ENCODE measurements at places on chromosomes 3 and 15.

GRCh38 chr15:88388686-88389085, 78.5 kb downstream of the MRPL46 start:
- DNase-seq = no peak

DNA sequence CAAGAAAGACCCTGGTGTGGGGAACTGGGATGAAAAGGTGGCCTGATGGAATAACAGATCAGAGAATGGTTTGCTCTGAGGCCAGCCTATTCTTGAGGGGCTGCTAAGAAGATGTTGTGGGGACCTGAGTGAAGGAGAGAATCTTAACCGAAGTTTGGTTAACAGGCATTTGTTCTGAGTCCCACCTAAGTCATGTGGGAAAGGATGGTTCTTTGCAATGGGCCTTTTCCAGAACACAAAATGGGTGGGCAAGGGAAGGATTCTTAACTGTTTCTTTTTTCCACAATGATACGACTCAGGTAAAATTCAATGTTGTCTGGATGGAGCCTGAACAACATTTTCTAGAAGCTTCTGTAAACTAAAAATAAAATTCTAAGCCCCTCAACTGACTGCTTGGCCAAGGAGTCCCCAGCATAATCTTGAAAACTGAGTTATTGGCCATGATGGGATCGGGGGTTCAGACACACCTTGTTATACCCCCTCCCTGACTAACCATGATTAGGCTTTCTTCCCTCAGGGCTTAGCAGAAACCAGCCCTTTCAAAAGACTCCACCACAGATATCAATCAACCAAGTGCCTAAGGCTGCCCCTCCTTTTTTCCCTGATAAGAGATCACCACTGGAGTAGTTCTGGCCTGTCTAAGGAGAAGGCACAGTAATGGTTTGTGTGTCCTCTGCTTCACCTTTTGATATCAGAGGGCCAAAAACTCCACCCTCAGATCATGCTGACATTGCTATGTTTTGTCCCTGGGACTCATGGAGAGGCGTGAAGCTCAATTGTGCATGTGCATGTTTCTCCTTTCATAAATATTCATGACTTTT, 30.1 kb downstream of the SCN11A start:
- no peak for DNase-seq

GRCh38 chr3:42526616-42527367, 24.3 kb downstream of the VIPR1 start:
- DNase-seq = no peak

DNA sequence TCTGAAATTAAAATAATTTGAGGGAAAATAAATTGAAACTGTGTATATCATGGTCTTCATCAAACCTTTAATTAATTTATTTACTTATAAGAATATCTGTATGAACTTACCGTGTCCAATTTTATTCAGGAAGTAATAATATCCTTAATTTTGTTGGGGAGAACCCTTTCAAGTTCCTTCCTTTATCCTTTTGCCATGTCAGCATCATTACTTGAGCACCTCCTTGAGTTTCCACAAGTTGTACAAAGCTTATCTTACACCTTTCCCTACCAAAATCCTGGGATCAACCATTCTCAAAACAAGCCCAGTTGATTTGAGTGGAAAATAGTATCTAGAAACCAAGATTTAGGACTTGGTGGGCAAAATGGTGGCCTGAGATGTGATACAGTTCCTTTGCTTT, 37.3 kb downstream of the PLSCR2 start:
- DNase-seq = no peak

DNA sequence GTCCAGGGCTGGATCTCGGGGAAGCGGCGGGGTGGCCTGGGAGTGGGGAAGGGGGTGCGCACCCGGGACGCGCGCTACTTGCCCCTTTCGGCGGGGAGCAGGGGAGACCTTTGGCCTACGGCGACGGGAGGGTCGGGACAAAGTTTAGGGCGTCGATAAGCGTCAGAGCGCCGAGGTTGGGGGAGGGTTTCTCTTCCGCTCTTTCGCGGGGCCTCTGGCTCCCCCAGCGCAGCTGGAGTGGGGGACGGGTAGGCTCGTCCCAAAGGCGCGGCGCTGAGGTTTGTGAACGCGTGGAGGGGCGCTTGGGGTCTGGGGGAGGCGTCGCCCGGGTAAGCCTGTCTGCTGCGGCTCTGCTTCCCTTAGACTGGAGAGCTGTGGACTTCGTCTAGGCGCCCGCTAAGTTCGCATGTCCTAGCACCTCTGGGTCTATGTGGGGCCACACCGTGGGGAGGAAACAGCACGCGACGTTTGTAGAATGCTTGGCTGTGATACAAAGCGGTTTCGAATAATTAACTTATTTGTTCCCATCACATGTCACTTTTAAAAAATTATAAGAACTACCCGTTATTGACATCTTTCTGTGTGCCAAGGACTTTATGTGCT, 527 bp downstream of the B2M start:
- DNase-seq = peak; percentile 24

- no peak for DNase-seq
These were observed 628.4 kb upstream of the ALCAM start for GRCh38 chr3:104738271-104738670.

DNA sequence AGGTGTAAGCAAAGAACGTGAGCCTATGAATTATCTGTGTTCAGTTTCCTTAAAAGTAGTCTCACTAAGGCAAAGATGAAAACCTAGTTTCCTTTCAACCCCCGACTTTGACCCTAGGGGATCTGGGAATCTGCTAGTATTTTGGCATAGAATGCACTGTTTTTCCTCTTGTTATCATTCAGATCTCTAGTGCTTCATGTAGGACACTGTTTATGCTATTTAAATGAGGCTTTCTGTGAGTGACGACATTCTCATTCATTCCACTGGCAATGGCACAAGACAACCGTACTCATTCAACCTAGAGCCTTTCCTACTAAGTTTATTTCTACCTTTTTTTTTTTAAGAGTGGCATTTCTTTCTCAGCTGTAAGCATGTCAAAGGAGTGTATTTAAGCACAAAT, 67.0 kb downstream of the CHAC1 start:
- DNase-seq = no peak

DNA sequence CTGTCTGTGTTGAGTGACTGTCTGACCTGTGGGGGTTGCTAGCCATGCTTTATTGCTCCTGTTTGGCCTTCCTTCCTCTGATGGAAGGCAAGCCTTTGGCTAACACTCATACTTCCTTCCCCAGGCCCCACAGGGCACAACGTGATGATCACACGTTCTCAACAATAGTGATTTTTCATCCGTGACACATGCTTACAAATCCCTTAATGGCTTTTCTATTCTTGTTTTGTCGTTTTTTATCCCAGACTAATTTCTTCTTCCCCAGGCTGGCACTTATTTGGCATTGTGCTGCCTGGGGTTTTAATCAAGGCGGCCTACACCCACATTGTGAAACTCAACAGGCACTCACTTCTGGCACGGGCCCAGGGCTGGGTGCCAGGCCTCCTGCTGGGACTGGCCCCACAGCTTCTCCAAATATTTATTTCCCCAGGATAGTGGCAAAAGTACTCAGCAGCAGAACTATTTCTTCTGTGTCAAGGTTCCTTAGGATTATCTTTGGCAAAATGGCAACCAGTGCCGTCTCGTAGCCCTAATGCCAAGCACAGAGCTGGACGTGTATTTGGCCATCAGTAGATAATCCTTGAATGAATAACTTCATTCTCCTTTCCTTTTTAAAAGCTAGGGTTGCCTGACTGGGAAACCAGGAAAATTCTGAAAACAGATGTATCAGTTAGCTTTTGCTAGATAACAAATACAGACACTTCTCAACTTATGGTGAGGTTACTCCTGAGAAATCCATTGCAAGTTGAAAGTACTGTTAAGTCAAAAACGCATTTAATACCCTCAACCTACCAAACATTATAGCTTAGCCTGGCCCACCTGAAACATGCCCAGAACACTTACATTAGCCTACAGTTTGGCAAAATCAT, 30.6 kb downstream of the CMTM7 start:
- DNase-seq = peak; percentile 75

DNA sequence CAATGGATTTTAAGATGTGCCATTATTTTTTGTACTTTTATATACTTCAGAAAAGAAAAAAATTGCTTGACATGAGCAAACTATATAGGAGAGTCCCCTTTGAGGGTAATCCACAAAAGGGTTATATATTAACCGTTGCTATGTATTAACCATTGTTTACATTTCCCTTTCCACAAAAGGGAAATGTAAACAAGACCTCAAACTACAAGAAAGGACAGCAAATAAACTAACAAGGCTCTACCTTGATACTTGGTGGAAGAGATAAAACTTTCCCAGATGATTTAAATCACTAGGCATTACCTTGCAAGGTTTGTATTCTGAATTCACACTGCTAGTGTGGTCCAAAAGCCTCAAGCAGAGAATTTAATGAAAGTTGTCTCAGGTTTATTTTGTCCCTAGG, 616.3 kb upstream of the BCHE start:
- DNase-seq = peak; percentile 5

GRCh38 chr3:176663387-176663786, 533.9 kb downstream of the TBL1XR1 start:
- peak; percentile 43 for DNase-seq

DNA sequence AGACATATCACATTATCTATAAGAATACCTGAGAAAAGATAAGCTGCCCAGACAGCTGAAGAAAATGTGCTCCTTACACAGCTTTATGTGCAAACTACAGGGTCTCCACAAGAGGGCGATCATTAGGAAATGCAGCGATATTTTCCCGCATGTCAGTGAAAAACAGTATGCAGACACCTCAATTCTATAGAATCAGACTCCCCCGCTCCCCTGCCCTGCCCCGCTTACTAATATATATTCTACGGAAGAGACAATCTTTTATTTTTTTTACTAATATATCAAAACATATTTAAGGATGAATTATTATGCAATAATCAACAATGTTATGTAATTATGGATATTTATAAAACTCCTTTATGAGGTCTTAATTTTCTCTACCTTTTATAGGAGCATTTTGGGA, 681.3 kb downstream of the ROBO1 start:
- DNase-seq = peak; percentile 43

- DNase-seq = no peak
These were observed 8.1 kb downstream of the NPHP3 start for GRCh38 chr3:132713977-132714727.

- no peak for DNase-seq
These were observed 10.7 kb downstream of the CCR3 start for GRCh38 chr3:46252980-46253379.

DNA sequence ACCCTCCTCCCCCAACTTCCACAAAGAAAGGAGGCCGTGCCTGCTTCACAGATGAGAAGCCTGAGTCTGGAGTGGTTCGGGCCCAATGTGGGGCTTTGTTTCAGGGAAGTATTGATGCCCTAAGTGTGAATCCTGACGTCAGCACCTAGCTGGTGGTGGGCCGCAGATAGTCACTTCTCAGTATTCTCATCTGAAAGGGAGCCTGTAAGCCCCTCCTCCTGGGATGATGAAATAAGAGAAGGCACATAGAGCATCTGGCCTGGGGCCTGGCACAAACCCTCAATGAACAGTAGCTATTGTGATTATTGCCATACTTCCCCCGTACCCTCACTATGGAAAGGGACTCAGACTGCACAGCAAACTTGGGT, 24.8 kb downstream of the LINGO1 start:
- DNase-seq = no peak

DNA sequence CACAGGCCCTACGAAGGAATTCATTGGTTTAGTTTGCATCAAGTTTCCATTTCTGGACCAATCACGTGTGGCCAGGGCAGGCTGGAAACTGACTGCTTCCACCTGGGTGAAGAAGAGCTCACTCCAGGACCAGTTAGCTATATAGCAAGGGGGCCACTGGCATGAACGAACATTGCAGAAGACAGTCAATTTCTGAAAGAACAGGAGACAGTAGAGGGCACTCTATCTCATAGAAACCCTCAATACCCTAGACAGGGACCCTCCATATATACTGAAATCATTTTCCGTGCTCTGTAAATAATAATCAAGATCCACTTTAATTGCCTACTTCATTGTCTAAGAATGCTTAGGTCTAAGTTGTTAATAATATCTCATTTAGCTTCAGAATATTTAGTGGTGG, 215.6 kb downstream of the CADPS start:
- no peak for DNase-seq

- peak; percentile 32 for DNase-seq
These were observed 31.8 kb downstream of the HEG1 start for GRCh38 chr3:125023833-125024555.

DNA sequence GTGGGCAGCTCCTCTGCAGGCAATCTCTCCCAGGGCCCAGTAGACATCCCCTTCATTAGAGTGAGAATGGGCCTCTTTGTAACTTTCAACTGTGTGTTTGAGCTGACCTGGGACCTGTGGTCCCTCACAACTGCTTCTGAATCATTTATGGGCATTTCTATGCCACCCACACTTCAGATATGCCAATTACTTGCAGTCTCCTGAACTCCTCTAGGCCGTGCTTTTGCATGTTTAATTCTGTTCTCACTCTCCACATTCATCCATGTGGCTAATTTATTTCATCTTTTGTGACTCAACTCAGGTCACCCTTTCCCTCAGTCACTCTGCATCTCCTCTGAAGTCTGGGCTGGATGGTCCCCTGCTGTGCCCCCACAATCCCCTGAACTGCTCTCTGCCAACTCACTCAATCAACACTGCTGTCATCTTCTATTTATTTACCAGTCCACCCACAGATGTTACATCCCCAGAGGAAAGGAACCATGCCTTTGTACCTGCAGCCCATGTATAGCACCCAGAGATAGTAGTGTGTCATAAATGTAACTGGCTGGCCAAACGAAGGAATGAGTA, 364.7 kb downstream of the EPHB1 start:
- DNase-seq = peak; percentile 79
